NCI-H1436 (cell line): ENCODE measurements at places on chromosomes 7 and 10.

DNA sequence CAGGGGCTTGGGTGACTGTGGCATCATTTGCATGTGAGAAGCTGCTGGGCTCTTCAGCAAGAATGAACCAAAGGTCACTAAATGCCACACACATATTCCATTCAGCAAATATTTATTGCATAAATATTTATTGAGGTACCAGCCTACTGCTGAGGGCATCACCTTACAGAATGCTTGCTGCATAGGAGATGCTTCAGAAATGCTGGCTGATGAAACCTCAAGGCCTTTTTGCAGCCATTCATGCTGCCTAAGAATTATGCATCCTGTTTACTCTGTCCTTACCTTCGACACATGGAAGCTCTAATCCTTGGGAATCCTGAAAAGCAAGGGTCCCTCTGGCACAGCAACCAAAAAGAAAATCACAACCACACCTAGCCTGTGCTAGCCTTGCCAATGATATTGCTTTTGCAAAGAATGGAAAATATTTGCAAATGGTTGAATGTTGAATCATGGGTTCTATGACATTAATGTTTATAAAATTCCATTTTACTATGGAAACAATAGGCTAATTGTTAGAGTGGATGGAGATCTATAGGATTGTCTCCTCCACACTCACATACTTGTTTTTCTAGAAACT, 79.6 kb downstream of the PCGF5 start:
- DNase-seq = no peak

DNA sequence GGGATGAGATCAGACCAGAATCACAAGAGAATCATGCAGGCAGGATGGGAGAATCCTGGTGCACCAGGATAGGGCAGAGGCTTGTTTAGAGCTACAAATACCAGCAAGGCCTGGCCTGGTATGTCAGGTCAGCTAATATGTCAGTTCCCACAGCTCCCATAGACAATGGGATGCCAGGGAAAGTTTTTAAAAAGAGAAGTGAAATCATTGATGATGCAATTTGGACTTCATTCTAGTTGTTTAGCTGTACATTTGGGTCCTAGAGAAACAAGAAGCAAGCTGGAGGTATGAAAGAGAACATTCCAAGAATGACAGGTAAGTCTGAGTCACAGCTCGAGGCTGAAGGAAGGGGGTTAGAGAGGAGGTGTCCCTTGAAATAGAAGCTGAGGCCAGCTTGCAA, 45.2 kb downstream of the GPR141 start:
- DNase-seq = no peak

GRCh38 chr10:128080231-128080630, 46.0 kb downstream of the MKI67 start:
- DNase-seq = no peak

DNA sequence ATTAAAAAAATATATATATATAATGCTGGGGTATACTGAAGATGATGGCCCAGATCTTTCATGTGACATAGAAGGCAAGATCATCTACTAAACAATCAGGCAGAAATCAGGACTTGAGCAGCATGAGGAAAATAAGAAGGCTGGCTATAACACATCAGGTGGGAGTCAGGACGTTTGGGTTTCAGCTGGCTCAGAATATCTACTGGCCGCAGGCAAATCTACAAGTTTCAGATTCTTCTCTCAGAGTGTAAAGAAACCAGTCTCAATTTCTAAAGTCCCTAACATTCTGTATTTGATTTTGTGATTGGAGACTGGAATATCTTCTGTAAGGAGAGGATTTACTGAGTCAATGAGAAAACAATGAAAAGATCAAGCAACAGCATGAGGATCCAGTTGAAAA, 37.7 kb upstream of the FAM3C start:
- DNase-seq = no peak

DNA sequence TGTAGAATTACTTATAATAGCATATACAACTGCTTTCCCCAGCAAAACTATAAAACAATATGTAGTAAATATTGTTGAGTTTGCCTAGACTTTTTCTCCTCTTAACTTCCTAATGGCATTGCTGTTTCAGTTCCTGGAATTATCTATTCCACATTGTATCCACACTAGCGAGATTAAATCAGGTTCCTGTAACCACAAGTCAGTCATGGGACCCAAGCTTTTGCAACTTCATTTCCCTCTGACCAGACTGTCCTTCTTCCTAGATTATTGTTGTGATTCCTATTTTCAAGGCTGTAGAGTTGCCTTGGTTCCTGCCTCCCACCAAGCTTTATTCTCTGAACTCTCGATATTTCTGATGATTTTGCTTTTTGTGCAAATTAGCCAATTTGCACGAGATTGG, 173.3 kb upstream of the ZNF804B start:
- no peak for DNase-seq

DNA sequence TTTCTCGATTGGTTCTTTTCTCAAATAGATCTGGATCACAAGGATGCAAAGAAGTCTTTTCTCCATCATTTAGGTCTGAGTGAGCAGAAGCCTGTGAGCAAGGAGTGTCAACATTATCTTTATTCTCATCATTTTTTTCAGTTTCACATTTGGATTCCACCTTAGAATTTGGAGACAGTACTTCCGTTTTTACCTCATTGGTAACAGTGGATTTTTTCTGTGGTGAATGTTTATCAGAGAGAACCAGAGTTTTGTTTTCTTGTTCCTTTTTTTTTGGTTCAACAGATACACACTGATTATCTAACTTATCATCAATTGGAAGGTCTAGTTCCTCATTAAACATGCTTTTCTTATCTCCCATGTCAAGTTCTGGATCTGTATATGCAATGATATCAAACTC, 151.3 kb downstream of the GALNT11 start:
- DNase-seq = no peak
